ENCODE measurements at places on chromosomes 1 and 21. TPM values are rescaled to one million over a fixed set of nuclear protein-coding genes. Genes with fewer than 3 reads are reported as not detected.

The ABCA4 gene
- 5.2 TPM for total RNA-seq

The DMBX1 gene
- not detected for total RNA-seq

The CFHR5 gene
- total RNA-seq, result not detected

The FAM110D gene
- 5.6 TPM for total RNA-seq

The TTLL10 gene
- total RNA-seq, result not detected

The TFAP2E gene
- 0.19 TPM for total RNA-seq

The OR2L3 gene
- total RNA-seq, result not detected

The S100A9 gene
- not detected for total RNA-seq

The BSND gene
- total RNA-seq, result not detected

The SLC44A5 gene
- 19.9 TPM for total RNA-seq

The MX2 gene
- total RNA-seq, result 0.98 TPM

The RWDD3 gene
- total RNA-seq, result 11.2 TPM

The APCS gene
- total RNA-seq, result not detected

The TRIM58 gene
- total RNA-seq, result 0.33 TPM
